ENCODE measurements at places on chromosomes 4 and X. TPM values are rescaled to one million over a fixed set of nuclear protein-coding genes. Genes with fewer than 3 reads are reported as not detected.

Gene NAP1L3
- total RNA-seq: 67.6 TPM

Gene DCAF12L2
- 0.99 TPM for total RNA-seq

GRCh38 chrX:18702362-18703195, 4.9 kb upstream of the PPEF1 start:
- DNase-seq: no peak

DNA sequence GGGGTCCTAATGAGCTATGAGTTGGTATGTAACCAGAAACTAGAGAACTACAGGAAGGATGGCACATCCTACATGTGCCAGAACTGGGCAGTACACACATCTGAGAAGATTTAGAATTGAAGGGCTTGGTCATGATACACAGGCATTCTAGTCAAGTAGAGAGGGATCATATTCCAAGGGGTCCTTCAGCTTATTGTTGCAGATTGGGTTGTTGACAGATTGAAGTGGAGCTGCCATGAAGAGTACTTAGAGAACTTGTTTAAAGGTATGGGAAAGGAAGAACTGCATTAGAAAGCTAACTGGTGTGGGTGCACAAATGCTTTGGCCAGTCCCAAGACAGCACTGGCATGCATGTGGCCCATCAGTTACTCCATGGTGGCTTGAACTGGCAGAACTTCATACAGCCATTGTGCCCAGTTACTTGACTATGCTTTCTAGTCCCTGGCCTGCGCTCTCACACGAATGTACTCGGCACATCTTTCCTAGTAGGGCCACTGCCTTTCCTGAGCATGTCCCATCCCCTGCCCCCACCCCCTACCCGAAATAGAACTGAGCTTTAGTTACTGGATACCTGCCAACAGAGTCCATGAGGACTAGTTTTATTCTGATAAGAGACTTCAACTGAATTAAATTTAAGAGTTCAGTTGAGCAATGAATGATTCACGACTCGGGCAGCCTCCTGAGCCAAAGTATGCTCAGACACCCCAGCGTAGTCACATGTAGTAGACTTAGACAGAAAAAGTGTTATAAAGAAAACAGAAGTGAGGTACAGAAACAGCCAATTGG, 64.0 kb downstream of the CCNG2 start:
- peak; percentile 95 for DNase-seq

GRCh38 chr4:145773581-145774234, 93.8 kb downstream of the C4orf51 start:
- no peak for DNase-seq

DNA sequence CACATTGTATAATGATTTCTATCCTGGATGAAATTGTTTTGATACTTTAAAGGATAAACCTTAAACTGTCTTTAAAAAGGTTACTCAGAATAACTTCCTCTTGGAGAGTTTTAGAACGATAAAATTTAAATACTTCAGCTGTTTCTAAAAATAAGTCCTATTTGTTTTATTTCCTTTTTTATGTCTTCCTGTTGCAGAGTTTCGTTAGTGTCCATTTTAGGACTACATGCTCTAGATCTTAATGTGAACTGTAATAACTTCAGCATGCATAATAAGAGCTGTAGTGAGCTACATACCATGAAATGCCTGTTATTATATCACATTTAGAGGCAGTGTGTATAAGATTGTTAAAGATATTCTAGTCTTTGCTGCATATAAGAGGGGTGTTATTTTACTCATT, 14.6 kb downstream of the ATP10D start:
- no peak for DNase-seq

- DNase-seq: no peak
These were observed 7.8 kb upstream of the CHRNA9 start for GRCh38 chr4:40327340-40327739.

- DNase-seq: no peak
These were observed 28.5 kb upstream of the TSR2 start for GRCh38 chrX:54411732-54412131.

Data from cardiac muscle cell (in vitro differentiated cells and primary cell).